GM12891 (cell line): ENCODE measurements at places on chromosomes 16 and 17.

GRCh38 chr17:66578781-66579489 is 256.0 kb upstream of the CACNG5 start:
- no peak for DNase-seq

GRCh38 chr16:569445-570254 is at the start of gene PIGQ:
PIGQ (plus strand) TSS chr16:569968; CDS start chr16:574075, 4,107 bp downstream.
- peak; percentile 96 for DNase-seq

DNA sequence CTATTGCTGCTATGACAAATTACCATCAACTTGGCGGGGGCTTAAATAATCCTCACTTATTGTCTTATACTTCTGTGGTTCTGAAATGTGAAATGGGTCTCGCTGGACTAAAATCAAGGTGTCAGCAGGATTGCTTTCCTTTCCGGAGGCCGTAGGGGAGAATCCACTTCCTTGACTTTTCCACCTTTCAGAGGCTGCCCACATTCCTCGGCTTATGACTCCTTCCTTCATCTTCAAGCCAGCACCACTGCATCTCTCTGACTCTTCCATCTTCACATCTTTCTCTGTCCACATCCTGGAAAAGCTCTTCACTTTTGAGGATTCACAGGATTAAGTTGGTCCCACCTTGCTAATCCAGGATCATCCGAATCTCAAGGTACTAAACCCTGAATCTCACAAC is 217.8 kb downstream of the GRIN2A start:
- DNase-seq: no peak

GRCh38 chr17:77881545-77881944 is 77.0 kb upstream of the TNRC6C start:
- DNase-seq: peak; percentile 94

- no peak for DNase-seq
Observed at GRCh38 chr17:17080181-17080631, 37.9 kb downstream of the MPRIP start.

- DNase-seq: no peak
Observed at GRCh38 chr17:34619687-34620217, 40.4 kb downstream of the TMEM132E start.

GRCh38 chr17:76570457-76570856 is 15.2 kb downstream of the ST6GALNAC2 start:
- no peak for DNase-seq

DNA sequence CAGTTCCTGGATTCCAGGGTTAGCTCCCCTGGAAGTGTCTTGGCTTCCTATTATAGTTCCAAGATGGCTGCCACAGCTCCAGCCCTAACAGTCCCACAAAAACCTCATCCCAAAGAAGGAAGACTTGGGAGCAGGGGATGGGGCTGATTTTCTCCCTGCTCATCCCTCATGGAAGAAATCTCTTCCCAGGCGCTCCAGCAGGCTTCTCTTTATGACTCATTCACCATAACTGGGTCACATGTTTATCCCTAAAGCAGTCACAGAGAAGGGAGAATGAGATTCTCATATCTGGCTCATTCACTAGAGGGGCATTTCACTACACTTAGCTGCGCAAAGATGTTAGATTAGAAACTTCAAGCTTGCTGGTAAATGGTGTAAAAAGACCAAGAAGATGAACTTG is 206.5 kb upstream of the IRX3 start:
- no peak for DNase-seq

DNA sequence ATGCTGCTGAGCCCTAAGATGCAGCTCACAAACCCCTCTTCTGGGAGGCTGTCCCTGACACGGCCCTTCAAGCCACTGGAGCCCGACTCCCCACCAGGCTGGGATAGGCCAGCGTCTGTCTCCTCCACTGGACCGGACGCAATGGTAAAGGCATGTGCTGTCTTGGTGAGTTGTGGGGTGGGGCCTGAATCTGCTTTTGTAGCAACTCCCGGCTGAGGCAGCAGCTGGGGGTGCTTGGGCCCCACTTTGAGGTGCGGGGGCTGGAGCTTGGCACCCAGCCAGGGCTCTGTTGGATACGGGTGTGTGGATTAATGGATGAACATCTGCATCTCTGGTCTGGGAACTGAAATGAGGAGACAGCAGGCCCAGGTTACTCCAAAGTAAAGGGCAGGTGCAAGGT is 3.5 kb upstream of the NLRC3 start:
- no peak for DNase-seq

DNA sequence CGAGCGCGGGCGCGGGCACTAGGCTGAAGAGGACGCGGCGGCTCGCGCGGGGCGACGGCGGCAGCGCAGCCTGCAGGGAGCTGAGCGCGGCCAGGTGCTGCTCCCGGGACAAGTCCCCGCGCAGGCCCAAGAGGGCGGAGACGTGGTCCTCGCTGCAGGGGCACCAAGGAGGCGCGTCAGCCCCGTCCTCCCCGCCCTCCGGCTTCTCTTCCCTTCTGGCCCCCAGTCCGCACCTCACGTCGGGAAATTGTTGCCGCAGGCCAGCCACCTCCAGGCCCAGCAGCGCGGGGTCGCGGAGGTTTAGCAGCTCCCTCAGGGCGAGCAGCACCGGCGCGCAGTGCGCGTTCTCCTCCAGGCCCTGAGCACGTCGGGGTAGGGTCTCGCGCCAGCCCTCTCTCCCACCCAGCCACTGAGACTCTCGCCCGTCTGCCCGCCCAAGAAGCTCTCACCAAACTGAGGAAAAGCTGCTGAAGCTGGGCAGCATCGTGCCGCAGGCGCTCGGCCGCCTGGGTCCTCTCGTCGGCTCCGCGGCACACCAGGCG is 761 bp upstream of the MATCAP1 start:
- DNase-seq: no peak

- DNase-seq: no peak
Observed at GRCh38 chr16:20906341-20907255, 6.0 kb downstream of the LYRM1 start.

DNA sequence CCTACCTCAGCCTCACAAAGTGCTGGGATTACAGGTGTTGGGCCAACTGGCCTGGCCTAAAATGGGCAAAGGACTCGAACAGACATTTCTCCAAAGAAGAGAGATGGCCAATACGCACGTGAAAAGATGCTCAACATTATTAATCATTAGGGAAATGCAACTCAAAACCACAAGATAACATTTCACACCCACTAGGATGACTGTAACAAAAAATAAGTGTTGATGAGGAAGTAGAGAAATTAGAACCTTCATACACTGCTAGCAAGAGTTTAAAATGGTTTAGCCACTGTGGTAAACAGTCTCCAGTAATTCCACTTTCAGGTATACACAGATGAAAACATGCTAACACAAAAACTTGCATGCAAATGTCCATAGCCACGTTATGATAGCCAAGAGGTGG is 5.7 kb downstream of the TMED6 start:
- no peak for DNase-seq

- DNase-seq: no peak
Observed at GRCh38 chr16:8554881-8555280, 35.4 kb downstream of the TMEM114 start.

DNA sequence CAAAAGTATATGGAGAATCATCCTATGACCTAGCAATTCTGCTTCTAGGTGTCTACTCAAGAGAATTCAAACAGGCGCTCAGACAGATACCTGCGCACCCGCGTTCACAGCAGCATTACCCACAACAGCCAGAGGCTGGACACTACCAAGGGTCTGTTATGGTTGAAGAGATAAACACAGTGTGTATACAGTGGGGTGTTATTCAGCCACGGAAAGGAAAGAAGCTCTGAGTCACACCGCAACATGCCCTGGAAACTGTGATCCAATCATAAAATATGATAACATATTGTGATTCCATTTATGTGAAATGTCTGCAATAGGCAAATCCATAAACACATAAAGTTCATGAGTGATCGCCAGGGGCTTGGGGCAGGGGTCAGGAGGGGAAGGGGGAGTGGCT is 18.0 kb upstream of the JPH3 start:
- DNase-seq: no peak

DNA sequence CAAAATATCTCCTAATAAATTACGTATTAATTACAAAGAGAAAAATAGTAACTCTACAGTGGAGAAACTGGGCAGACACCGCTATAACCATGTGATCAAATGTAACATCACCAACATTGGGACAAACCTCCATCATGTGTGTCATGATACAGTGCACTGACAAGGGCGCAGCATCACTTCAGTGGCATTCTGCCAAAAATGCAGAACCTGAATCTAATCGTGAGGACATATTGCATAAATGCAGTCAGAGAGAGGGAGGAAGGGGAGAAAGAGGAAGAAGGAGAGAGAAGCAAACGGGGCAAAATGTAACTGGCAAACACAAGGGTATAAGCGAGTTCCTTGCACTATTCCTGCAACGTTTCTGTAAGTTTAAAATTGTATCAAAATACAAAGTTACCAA is 74.2 kb upstream of the MARCHF10 start:
- no peak for DNase-seq

DNA sequence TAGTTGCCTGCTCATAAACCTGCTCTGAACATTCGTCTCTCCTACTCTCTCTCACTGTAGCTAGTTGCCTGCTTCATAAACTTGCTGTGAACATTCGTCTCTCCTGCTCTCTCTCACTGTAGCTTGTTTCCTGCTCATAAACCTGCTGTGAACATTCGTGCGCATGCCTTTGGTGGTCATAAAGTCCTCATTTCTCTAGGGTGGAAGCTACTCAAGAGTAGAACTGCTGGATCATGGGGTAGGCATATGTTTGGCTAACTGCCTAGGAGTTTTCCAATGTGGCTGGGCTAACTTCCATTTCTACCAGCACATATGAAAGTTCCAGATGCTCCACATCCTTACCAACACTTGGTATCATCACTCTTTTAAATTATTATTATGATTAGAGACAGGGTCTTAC is 174.6 kb upstream of the RPH3AL start:
- DNase-seq: no peak

DNA sequence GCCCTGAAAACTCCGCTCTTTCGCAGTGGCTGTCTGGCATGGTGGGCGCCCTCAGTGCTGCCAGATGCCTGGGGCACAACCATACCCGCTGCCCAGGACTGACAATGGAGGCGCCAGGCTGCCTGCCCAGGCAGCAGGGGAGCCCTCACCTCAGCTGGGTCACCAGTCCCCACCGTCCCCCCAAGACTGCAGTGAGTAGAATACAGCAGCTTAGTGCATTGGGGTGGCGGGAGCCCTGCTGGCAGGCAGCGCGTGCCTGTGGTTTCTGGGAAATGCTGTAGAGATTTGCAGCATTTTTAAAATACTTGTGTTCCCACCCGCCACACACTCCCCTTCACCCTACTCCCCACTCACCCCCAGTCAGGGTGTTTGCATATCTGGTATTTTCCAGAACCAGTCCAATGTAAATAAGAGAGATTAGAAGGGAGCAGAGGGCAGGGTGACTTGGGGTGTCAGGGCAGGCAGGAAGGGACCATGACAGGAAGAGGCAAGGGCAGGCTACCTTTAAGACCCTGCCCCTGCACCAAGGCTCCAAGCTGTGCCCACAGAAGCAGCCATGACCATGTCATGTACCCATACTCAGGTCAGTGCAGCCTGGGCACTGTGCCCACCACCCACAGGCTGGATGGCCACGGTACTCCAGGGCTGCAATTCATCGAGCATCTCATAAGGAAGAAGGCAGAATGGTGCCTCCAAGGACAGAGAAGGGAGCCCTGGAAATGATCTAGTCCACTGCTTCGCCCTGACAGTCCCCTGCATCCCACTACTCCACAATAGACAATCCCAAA is 21.5 kb downstream of the MYO18A start:
- no peak for DNase-seq

GRCh38 chr17:36608794-36609497 is 7.6 kb downstream of the MRM1 start:
- no peak for DNase-seq

GRCh38 chr16:84178146-84178765 is 8.6 kb downstream of the TAF1C start:
- DNase-seq: no peak

DNA sequence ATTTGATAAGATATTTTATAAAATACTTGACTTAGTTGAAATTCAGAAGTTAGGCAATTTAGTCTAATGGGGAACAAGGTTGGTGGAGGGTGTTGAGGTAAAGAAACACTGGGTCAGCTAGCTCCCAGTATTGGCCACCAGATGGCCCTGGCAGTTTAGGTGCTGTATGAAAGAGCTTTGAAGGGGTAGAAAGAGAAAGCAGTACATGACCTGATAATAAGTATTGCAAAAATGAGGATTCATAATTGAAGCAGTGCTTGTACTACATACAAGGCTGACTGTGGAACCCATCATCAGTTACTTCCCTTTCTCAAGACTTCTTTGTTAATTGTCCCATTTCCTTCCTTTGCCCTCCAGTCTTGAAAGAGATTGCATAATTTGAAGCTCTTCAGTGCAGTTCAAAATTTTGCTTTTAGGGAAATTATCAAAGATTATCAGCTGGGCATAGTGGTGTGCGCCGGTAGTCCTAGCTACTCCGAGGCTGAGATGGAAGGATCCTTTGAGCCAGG is 29.4 kb downstream of the TANC2 start:
- DNase-seq: no peak

DNA sequence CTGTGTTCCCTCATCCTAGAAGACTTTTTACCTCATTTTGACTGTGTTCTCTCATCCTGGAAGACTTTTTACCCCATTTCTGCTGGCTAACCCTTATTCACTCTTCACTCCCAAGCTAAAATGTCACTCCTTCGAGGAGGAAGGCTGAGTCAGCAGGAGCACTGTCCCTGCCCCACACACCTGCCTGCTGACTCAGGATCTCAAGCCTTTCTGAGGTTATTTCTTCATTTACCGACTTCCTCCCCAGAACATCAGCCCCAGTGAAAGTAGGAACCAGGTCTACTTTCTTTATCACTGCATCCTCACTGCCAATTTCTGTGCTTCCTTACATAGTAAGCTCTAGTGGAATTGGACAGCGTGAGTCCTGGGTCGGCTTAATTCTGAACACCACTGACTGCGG is 220.6 kb downstream of the HS3ST4 start:
- no peak for DNase-seq

DNA sequence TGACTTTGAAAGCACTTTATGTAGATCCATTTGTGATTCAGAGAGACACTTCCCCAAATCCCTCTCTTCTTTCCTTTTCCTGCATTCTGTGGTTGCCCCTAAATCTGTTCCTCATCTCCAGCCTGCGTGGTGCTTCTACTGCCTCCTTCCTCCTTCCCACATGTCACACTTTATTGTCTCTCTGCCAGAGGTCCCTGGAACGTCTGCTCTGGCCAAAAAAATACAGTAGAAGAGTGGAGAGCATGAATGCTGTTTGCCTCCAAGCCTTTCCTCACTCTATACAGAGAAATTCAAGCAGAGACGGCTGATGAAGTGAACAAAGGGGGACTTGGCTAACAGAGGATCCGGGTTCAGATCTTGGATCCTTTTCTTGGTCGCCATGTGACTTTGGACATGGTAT is 22.8 kb upstream of the IRX3 start:
- no peak for DNase-seq
